Transverse colon (tissue), 4 donors: ENCODE measurements at places on chromosomes 6 and 20.
A peak's percentile ranks its signal among the peaks of the same experiment; 100 is the strongest.

DNA sequence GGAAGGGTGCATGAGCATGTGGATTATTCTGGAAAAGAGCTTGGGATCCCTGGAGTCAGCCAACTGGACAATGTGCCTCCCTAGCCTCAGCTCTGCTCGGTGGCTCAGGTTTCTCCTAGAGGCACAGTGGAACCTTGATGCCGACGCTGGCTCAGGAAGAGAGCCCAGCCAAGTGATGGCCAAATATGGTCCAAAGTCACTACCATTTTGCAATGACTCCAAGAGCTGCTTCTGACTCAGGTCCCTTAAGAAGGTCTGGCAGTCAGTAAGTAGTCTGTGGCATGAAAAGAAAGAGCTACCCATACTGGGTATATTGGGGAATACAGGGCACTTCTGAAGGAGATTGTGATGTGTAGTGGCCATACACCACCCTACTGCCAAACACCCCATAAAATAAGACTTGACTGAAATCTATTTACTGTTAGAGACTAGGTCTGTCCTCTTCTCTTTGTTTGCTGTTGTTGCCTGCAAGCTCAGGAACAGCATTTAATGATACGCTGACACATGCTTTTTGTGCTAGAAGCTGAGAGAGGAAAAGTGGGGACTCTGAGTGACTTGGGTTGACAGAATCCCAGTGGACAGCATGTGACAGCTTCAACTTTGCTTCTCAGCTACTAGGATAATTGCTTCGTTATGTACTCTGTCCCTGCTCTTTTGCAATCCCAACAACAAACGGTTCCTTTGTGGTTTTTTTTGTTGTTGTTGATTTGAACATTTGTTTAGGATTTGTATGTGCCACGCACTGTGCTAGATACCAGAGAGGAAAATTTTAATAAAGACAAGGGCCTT is 30.3 kb upstream of the OGFRL1 start:
- no peak for DNase-seq

- no peak for DNase-seq
These were observed 22.5 kb downstream of the ADRM1 start for GRCh38 chr20:62325172-62325905.

- DNase-seq: no peak
These were observed 298.2 kb downstream of the PHACTR1 start for GRCh38 chr6:13014504-13015378.

DNA sequence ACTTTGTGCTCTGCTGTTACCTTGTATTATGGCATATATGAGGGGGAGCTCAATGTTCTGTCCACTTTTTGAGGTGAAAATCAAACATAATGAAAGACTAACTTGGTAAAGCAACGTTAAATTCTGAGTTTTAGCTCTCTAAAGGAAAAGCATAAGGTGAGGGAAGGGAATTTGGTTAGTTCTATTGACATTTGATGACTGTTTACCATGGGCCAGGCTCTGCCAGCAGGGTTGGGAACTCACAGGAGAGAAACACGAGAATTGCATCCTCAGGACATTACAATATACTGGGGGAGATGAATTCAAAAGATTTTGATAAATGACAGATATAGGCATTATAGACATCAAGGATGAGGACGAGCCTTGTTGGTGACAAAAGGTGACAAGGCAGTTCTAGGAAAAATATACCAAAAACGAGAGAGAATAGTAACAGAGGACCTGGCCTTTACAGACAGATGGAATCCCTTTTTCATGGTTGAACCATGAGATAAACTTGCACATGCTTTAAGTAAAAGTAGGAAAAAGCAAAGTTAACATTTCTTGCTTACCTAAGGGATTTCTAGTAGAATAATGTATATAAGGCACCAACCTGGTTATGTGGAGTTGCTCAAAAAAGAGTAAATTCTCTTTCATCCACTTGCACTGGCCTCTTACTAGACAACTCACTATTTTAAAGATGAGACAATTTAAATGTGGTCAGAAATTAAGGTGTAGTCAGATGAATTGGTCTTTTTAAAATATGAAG is 191.4 kb downstream of the NKAIN2 start:
- DNase-seq: no peak

- no peak for DNase-seq
These were observed 248.9 kb downstream of the TPBG start for GRCh38 chr6:82612475-82613039.

GRCh38 chr6:20061952-20062351 is 150.3 kb downstream of the MBOAT1 start:
- DNase-seq: no peak

DNA sequence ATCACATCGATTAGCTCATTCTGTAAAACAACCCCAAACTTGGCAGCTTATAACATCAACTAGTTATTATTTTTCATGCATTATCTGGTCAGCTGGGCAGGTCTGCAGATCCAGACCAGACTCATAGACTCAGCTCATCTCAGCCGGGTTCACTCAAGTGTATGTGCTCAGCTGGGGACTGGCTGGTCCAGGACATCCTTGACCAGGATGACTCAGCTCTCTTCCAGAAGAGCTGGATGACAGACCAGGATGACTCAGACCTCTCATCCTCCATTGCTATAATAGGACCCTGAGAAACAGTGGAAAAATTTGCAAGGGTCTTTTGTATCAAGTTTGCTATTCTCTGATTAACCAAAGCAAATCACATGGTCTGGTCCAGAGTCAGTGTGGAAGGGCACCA is 312.5 kb upstream of the PLCB4 start:
- no peak for DNase-seq

- DNase-seq: no peak
These were observed 10.3 kb downstream of the ADISSP start for GRCh38 chr20:3757268-3757667.

DNA sequence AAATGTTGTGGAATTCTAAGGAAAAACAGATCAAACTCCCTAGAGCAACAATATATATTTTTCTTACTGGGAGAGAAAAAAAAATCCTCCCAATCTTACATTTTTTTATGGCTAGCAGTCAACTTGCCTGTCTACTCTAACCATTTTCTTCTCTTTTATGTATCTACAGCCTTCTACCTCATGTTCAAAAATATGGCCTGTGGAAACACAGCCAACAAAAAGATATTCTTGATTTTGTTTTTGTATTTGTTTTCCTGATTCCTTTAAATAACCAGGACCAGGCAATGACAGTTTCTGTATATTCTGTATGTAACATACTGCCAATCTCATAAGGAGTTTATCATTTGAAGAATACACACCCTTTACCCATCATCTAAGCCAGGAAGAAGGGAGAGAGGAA is 13.0 kb upstream of the SLC16A10 start:
- DNase-seq: no peak

- DNase-seq: no peak
These were observed 109.9 kb upstream of the TIAM2 start for GRCh38 chr6:154885214-154885613.

- no peak for DNase-seq
These were observed 16.4 kb downstream of the TRMT6 start for GRCh38 chr20:5933802-5934436.

DNA sequence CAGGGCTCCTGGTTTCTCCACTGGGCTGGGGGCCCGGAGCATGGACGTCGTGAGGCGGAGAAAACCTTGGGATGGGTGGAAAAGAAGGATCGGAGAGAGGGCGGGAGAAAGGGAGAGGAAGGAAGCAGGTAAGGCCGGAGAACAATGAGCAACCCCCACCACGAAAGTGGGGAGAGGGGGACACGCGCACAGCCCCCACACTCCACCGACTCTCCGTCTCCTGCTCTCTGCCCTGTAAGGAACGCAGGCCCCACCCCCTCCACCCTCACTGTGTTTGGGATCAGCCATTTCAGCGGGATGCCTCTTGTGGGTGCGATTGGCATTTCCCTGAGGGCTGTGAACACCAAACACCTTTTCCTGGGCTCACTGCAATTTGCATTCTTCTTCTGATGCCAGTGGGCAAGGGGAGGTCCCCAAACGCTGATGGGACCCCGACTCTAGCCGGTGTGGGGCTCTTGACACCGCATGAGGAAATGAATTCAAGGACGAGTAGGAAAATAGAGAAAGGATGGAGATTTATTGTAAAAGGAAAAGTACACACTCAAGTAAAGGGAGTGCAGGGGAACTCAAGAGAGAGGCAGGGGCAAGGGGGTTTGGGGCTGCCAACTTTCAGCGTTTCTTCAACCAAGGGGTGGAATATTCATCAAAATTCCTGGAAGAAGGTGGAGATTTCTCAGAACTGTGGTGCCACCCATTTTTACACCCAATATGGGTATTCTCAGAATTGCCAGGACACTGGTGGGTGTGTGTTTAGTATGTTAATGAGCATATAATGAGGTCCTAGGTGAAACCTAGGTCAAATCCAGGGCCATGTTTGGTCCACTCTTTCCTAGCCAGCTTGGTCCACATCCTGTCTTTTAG is 13.1 kb upstream of the RAET1L start:
- no peak for DNase-seq

- peak; percentile 29 for DNase-seq
These were observed 179.1 kb downstream of the TFAP2C start for GRCh38 chr20:56808117-56808725.

DNA sequence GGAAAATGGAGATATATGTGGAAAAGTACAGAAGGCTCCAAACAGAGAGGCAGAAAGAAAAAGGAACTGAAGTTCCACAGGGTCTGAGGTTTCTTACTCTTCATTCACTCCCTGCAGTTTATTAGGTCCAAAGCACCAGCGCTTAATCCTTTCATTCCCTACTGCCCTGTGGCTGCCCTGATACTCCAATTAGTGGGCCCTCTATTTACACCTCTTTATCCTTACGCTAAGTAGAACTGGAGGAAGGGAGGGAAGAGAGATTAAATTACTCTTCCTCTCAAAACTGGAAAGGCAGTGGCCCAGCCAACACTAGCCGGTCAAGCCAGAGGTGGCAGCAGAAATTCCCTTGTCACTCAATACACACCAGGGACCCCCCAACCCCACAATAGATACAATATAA is 20.4 kb downstream of the TRERF1 start:
- no peak for DNase-seq

DNA sequence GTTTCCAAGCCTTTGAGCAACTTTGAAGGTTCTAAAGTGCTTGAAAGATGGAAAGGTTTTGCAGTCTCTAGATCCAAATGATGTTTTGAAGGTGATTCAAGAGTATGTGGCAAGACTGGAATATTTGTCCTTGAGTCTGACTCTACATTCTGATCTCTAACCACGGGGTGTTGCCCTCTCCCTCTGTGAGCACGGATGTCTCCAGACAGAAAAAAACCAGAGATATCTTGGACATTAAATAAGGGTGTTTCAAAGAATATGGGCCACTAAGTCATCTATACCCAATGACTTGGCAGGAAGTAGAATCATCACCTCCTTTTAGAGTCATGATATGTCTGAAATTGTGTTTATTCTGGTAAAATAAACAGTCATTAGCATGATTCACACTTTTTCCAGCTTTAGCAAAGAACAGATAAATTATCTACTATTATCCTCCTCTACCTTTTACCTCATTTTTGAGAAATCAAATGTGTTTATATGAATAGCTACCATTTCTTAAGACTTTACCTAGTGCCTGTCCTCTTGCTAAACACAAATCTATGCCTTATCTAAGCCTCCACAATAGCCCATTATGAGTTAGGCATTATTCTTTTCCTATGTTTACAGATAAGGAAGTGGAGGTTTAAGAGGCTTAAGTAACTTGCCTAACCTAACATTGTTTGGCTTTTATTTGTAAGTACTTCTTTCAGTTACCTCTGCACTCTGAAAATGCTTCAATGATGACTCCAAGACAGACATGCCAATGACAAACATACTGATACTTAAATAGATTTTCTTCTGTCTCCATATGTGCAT is 384.4 kb downstream of the BMP2 start:
- no peak for DNase-seq

- DNase-seq: peak; percentile 42
These were observed 533 bp downstream of the ZFAND3 start for GRCh38 chr6:37819802-37820717.

GRCh38 chr6:106022801-106023200 is 63.3 kb upstream of the PRDM1 start:
- DNase-seq: no peak

- peak; percentile 20 for DNase-seq
These were observed 37.3 kb downstream of the EZR start for GRCh38 chr6:158781692-158782373.

DNA sequence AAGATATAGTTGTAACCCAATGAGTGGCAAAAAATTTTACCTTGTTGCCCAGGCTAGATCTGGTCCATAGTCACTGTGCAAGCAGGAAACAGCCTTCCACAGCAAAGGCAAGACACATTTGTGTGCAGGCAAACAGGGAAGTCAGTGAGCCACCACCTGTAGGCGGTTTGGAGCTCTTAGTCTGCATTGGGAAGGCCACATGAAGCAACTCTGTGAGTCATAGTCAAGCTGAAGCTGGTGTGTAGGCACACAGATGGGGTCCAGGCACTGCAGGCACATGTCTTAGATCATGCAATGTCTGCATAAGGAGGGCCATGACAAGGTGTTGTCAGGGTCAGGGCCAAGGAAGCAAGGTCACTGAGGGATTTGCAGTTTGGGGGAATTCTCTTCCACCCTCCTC is 543.2 kb upstream of the EPHA7 start:
- no peak for DNase-seq
